Skin of body (tissue), 3 donors: ENCODE measurements at places on chromosomes 11 and 22. TPM values are rescaled to one million over a fixed set of nuclear protein-coding genes. Genes with fewer than 3 reads are reported as not detected.

DNA sequence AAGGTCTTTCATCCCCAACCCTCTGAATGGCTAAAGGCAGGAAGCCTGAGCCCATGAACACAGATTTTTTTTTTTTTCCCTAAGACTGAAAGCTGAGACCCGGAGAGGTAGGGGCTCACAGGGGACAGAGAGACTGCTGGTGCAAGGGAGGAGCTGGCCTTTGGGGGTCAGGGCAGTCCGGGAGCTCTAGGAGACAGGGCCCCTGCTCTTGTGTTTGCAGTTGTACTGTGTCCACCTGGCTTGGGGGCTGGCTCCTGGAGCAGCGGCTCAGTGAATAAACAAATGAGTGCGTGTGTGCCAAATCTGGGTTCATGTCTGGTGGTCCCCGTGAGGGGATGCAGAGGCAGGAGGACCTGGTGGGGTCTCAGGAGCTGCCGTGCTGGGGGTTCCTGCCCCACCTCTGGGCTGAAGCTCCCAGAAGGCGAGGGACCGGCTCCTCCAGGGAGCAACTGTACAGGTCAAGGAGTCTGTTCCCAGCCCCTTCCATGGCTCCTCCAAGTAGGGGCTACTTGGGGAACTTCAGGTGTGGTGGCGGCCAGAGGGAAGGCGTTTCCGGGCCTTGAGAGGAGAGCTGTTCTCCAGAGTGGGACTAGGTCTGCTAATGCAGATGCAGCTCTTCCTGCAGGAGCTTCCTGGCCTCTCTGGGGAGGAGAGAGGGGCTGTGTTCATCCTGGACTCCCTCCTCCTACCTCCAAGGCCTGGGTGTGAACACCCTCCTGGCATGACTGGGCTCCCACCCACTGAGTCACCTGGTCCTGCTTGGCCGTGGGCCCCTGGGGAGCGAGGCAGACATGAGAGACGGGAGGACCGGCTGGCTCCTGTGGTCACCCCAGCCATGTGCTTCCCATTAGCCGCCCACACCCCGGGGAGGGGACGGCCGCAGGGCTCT, 57.6 kb downstream of the FBXO7 start:
- DNase-seq = no peak

GRCh38 chr22:36830601-36831000, 13.8 kb upstream of the PVALB start:
- DNase-seq = no peak

SESN3 gene
- 70.0 TPM for total RNA-seq

DNA sequence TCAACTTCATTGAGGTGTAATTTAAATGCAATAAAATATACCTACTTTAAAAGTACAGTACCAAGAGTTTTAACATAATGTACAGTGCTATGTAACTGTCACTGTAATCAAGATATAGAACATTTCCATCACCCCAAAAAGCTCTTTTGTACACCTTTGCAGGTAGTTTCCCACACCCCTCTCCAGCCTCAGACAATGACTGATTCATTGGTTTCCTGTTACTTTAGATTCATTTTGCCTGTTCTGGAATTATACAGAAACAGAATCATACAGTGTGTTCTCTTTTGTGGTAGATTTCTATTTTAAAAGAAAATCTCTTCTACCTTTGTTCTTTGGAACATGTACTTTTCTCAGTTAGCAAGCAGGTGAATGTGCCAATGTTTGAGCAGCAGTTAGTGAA, 38.2 kb downstream of the SHISA8 start:
- no peak for DNase-seq

GRCh38 chr11:108926171-108926840, 261.4 kb downstream of the DDX10 start:
- peak; percentile 87 for DNase-seq

C11orf86 gene
- not detected for total RNA-seq

- DNase-seq = no peak
Observed at GRCh38 chr11:118276422-118276821, 12.3 kb upstream of the MPZL2 start.
